ENCODE measurements at places on chromosomes 3 and 15.

GRCh38 chr15:62616746-62617145 lies 425.8 kb upstream of the TPM1 start:
- no peak for DNase-seq

DNA sequence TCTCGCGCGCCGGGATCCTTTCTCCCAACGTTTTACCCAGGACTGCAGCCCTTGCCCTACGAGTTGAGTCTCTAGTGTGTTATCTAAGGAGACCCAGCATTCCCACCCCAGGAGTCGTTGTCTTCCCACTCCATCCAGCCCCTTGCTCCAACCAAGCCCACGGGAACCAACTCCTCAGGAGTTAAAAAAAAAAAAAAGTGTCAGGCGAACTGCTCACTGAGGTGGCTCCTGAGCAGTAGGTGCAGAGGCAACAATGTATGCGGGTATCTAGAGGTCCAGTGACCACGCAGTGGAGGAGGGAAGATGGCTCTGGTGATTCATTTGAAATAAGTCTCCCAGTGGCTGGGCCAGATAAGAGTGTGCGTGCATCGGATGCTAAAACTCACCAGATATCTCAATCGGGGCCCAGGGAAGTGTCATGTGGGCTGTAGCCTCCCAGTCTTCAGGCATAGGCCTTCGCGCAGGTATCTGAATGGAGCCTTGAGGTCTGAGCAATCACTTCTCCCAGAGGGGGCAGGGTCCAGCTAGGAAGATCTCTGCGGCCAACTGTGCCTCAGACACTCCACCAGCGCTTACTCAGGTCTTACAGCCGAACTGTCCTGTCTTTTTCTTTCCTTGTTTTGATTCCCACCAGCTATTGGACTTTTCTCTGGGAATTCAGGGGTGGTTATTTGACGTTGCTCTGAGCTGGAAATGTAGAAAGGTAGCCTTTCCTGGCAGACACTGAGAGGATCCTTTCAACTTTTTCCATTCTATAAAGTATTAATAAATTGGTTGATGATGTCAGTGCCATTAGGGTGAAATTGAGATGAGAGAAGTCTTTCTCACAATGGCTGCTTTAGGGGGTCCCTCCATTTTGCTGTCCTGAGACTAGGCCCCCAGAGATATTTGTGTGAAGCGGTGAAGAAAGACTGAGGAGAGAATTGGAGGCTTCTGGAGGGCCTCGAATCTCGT lies 21.0 kb downstream of the ZIC4 start:
- DNase-seq: no peak

DNA sequence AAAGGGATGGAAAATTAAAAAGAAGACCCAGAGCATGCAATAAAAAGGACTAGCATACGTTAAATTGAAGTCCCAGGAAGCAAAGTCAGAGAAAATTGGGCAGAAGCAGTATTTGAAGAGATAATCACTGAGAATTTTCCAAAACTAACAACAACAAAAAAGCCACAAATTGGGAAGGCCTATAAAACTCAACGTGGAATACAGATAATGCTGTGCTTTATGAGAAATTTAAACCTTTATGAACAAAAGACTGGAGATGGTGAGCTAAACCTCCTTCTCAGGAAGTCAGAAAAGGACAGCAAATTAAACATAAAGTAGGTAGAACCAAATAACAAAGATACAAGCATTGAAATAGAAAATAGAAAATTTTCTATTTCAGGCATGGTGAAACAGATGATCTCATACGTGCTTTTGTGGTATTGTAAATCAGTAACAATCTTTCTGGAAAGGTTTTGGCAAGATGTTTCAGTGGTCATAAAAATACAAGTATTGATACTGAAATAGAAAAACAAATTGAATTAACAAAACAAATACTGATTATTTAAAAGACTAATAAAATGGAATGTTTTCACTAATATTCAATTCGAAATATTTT lies 55.6 kb downstream of the LYSMD4 start:
- DNase-seq: no peak

DNA sequence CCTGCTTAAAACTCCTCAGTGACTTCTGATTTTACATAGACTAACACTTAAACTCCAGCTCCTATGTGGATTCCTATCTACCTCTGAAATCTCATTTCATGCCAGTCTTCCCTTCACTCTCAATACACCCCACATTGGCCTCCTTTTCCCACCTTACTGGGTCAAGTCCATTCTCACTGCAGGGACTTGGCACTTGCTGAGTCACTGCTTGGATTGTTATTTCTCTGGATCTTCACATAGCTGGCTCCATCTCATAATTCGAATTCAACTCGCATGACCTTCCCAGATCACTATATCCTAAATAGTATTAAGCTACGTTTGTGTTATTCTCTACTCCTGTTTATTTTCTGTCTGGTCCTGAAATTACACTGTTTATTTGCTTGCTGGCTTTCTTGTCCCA lies 59.6 kb upstream of the FRMD4B start:
- no peak for DNase-seq

- DNase-seq: no peak
Observed at GRCh38 chr15:31034152-31034551, 42.7 kb upstream of the MTMR10 start.
